ENCODE measurements at places on chromosomes 7 and 10. TPM values are rescaled to one million over a fixed set of nuclear protein-coding genes. Genes with fewer than 3 reads are reported as not detected.

SPDYE11 gene
- not detected for total RNA-seq

RBM20 gene
- not detected for total RNA-seq

ACTR3C gene
- 8.3 TPM for total RNA-seq

SLC16A12 gene
- total RNA-seq, result not detected
